ENCODE measurements at places on chromosomes 12 and 14.

DNA sequence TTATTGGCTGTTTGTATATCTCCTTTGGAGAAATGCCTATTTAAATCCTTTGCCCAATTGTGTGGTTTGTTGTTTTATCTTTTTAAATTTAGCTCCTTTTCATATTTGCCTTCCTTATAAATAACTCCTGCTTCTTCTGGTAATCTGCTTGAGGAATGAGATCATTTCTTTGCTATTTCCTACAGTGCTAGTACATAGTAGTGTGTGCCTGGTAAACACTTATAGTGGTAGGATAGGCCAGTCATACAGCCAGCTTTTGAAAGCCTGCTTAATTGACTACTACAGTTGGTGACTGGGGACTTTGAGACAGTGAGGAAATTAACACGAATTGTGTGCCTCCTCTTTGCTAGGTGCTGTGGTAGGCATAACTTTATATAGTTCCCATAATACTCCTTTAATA lies 68.7 kb downstream of the BORCS5 start:
- DNase-seq: no peak

- no peak for DNase-seq
Observed at GRCh38 chr12:71771069-71771468, 16.4 kb downstream of the RAB21 start.

- no peak for DNase-seq
Observed at GRCh38 chr12:90062799-90063198, 354.2 kb upstream of the ATP2B1 start.

- no peak for DNase-seq
Observed at GRCh38 chr14:92914087-92914656, 8.8 kb upstream of the CHGA start.

- no peak for DNase-seq
Observed at GRCh38 chr14:51242545-51243490, 2.8 kb downstream of the TMX1 start.

DNA sequence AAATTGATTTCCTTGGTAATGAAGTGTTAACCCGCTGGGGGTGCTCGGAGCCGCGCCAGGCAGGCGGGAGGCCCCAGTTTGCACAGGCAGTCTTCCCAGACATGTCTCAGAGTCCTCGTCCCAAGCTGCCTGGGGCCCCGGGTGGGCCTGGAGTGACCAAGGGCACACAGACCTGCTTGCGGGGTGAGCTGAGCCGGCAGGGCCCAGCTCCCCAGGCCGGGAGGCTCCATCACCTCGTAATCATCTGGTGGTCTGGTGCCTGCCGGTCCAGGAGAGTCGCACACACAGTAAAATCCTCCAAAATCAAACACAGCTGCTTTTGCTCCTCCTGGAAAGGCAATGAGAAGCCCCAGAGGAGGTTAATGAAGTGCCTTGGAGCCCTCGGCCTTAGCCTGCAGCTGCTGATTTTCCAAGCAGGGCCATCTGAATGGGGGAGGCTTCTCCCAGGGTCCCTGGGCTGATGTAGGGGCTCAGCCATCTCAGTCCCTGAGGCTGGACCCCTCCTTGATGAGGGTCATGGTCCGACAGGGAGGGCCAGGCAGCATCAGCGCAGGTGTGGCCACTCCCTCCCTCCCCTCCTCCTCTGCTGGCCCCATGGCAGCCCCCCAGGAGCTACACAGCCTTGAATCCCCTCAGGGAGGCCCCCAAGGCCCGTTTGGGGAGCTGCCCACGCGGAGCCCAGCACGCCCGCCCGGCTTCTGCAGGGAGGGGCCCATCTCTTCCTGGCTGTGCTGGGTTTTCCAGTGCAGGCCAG lies 39.4 kb upstream of the FBRSL1 start:
- DNase-seq: no peak

- DNase-seq: no peak
Observed at GRCh38 chr12:46296822-46297221, 28.0 kb upstream of the SLC38A1 start.

- no peak for DNase-seq
Observed at GRCh38 chr14:64855721-64856528, 23.8 kb downstream of the SPTB start.

- no peak for DNase-seq
Observed at GRCh38 chr14:102951799-102952198, 29.3 kb downstream of the AMN start.

- no peak for DNase-seq
Observed at GRCh38 chr14:88476214-88476774, 78.5 kb downstream of the PTPN21 start.

DNA sequence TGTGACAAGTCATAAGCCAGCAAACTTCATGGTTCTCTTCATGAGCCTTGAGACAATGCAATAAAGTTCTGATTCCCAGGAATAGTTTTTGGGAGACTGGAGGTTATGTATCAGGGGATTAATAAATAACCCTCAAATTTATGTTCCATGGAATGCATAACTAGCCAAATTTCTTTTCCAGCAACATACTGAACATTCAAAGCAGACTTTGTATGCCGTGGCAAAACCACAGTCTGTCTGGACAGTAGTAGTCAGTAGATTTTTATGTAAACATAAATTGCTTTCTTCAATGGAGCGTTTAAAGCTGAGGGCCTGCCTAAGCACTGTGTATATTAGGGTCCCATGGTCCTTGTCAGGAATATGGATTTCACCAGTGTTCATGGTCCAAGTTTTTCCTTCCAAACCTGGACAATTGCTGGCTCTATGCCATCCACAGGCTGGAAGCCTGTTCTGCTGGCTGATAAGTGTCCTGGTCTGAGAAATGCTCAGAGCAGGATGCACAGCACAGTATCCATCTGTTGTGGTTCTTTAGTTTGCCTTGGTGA lies 144.9 kb downstream of the SRGAP1 start:
- DNase-seq: no peak

Measured in lower leg skin (tissue), 4 donors.